ENCODE measurements at places on chromosomes 3 and 15.

GRCh38 chr3:106582151-106582550 lies 713.3 kb upstream of the CBLB start:
- no peaks in the 10 kb centered on the region for H3K36me3 ChIP-seq
- H3K4me1 ChIP-seq, result no peaks in the 10 kb centered on the region
- H3K27ac ChIP-seq, result no peak overlapping the region
- H3K4me3 ChIP-seq, result no peak overlapping the region

GRCh38 chr3:4741404-4742307 lies 237.6 kb upstream of the BHLHE40 start:
- no peaks in the 10 kb centered on the region for H3K27me3 ChIP-seq
- H3K4me1 ChIP-seq, result peaks cover 70% of the 10 kb centered on the region
- H3K36me3 ChIP-seq, result peaks cover 10% of the 10 kb centered on the region
- DNase-seq, result no peak
- H3K27ac ChIP-seq, result peak overlapping the region; percentile 8
- H3K4me3 ChIP-seq, result peak overlapping the region; percentile 57

GRCh38 chr3:53712817-53713388 lies 133.3 kb downstream of the CHDH start:
- H3K4me1 ChIP-seq, result peaks cover 5% of the 10 kb centered on the region
- H3K36me3 ChIP-seq, result no peaks in the 10 kb centered on the region
- no peak overlapping the region for H3K27ac ChIP-seq

- no peaks in the 10 kb centered on the region for H3K4me1 ChIP-seq
- no peak overlapping the region for H3K4me3 ChIP-seq
Measured at GRCh38 chr3:194261581-194262063, 89.5 kb downstream of the CPN2 start.

GRCh38 chr3:167843481-167843880 lies 108.0 kb downstream of the SERPINI1 start:
- H3K4me1 ChIP-seq, result no peaks in the 10 kb centered on the region
- no peaks in the 10 kb centered on the region for H3K36me3 ChIP-seq
- no peaks in the 10 kb centered on the region for H3K27me3 ChIP-seq

- no peak overlapping the region for H3K4me3 ChIP-seq
- H3K27me3 ChIP-seq, result no peaks in the 10 kb centered on the region
- H3K27ac ChIP-seq, result no peak overlapping the region
- H3K36me3 ChIP-seq, result peaks cover 3% of the 10 kb centered on the region
- peaks cover 30% of the 10 kb centered on the region for H3K4me1 ChIP-seq
- no peak for DNase-seq
Measured at GRCh38 chr15:101170568-101171350, 81.1 kb downstream of the CHSY1 start.

- H3K4me3 ChIP-seq, result no peak overlapping the region
- H3K27ac ChIP-seq, result no peak overlapping the region
- H3K4me1 ChIP-seq, result no peaks in the 10 kb centered on the region
- DNase-seq, result no peak
- H3K36me3 ChIP-seq, result no peaks in the 10 kb centered on the region
Measured at GRCh38 chr15:98881526-98882520, 125.8 kb downstream of the PGPEP1L start.

GRCh38 chr3:128486681-128487537 lies 6.1 kb downstream of the GATA2 start:
- H3K4me1 ChIP-seq, result peaks cover 30% of the 10 kb centered on the region
- DNase-seq, result no peak
- H3K27me3 ChIP-seq, result peaks cover 86% of the 10 kb centered on the region
- H3K36me3 ChIP-seq, result peaks cover 16% of the 10 kb centered on the region
- H3K27ac ChIP-seq, result no peak overlapping the region

GRCh38 chr3:122067588-122068240 lies 12.6 kb downstream of the CD86 start:
- H3K4me1 ChIP-seq, result peaks cover 16% of the 10 kb centered on the region
- no peaks in the 10 kb centered on the region for H3K36me3 ChIP-seq
- H3K4me3 ChIP-seq, result no peak overlapping the region
- peak overlapping the region; percentile 8 for H3K27ac ChIP-seq
- DNase-seq, result no peak

- no peaks in the 10 kb centered on the region for H3K36me3 ChIP-seq
- H3K27ac ChIP-seq, result no peak overlapping the region
- no peak for DNase-seq
Measured at GRCh38 chr3:70829092-70829491, 516.7 kb upstream of the MDFIC2 start.

DNA sequence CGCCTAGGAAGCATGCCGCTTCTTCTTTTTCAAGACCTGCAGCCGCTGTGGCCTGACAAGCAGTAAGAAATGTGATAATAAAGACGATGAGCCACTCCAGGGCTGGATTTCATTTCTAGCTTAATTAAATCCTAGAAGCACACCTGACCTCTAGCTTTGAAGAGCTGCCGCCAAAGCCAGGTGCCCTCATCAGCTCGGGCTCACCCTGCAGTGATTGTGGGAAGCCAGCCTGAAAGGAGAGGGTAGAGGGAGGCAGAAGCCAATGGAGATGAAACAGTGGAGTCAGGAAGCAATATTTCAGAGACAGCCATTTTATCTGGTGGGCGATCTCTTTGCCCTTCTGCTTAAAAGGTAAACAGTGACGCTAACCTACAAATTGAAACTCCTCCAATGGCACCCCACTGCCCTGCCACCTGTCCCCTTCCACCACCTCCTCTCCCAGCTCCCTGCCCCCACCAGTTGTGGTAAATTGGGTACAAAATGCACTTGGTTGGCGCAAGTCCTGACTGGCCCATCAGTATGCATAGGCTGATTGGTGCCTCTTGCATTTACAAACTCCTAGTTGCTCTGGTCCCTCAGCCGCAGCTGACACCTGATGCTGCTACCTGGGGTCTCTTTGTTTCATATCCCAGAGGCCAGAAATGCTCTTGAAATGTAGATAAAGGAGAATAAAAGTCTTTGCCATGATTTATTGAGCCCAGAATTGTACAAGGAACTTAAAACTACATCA lies 385.3 kb downstream of the PDCD6IP start:
- peaks cover 2% of the 10 kb centered on the region for H3K36me3 ChIP-seq
- H3K27me3 ChIP-seq, result peaks cover 23% of the 10 kb centered on the region
- no peak overlapping the region for H3K4me3 ChIP-seq
- H3K4me1 ChIP-seq, result peaks cover 5% of the 10 kb centered on the region
- DNase-seq, result no peak

GRCh38 chr15:101149864-101150722 lies 101.8 kb downstream of the CHSY1 start:
- no peaks in the 10 kb centered on the region for H3K36me3 ChIP-seq
- H3K4me3 ChIP-seq, result no peak overlapping the region
- no peaks in the 10 kb centered on the region for H3K27me3 ChIP-seq

DNA sequence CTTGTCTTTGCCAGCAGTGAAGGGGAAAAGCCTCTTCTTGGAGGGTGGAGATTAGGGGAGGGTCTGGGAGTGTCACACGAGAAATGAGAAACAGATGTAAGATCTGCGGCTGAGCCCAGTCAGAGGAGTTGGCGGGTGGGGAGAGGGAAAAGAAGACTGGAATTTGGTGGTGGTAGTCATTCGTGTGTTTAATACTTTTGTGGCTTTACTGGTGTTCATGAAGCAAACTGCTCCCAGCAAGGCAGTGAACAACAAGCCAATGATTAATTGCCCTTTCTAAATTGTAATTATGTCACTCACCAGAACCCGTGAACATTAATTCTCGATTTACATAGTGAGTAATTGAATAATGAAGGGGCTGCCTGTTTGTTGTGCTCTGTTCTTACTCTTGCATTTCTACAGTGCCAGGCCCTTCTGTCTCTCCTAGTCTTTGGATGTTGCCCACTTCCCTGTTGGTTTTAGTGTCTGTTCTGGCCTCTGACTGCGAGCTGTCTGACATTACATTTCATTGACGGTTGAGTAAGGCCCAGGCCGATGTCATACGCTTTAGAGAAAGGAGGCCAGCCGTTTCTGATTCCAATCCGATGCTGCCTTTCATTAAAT lies 78.0 kb downstream of the CHCHD6 start:
- H3K36me3 ChIP-seq, result peaks cover 1% of the 10 kb centered on the region
- no peak overlapping the region for H3K4me3 ChIP-seq
- no peaks in the 10 kb centered on the region for H3K27me3 ChIP-seq
- no peak for DNase-seq
- H3K27ac ChIP-seq, result no peak overlapping the region

DNA sequence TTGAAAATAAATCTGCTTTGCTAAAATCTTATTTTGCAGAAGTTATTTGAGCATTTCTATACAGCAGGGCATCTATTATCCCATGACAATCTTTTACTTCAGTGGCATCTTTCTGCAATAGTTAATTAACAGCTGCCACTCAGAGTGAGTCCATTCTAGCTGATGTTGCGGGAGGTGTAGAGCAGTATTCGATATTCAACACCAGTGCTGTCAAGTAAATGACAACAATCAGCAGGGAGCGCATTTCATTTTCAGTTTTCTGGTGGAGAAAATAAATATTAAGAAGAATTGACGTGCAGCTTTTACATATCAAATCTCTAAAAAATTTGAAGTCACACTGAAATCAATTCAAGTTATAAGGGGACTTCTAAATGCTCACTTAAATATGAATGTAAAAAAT lies 286.2 kb downstream of the CTNNB1 start:
- no peak for DNase-seq
- H3K27ac ChIP-seq, result no peak overlapping the region
- peaks cover 2% of the 10 kb centered on the region for H3K36me3 ChIP-seq

DNA sequence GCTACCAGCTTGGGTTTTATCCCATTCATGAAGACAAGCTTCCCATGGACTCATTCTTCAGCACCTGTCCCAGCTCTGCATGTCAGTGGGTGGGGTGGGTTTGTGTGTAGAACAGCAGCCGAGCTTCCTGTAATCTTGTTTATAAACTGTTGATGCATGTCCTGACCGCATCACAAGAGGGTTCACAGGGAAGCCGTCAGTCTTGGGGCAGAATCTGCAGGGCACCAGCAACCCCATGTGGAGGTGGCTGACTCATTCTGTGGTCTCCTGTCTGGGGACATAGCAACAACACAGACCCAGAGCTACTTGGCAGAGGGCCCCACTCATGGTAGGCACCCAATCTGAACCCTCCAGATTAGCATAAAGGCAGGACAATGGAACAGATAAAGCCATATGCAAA lies 35.6 kb downstream of the DAPK2 start:
- peak; percentile 93 for DNase-seq
- H3K36me3 ChIP-seq, result peaks cover 9% of the 10 kb centered on the region
- peaks cover 45% of the 10 kb centered on the region for H3K4me1 ChIP-seq
- no peaks in the 10 kb centered on the region for H3K27me3 ChIP-seq
- H3K27ac ChIP-seq, result peak overlapping the region; percentile 98

DNA sequence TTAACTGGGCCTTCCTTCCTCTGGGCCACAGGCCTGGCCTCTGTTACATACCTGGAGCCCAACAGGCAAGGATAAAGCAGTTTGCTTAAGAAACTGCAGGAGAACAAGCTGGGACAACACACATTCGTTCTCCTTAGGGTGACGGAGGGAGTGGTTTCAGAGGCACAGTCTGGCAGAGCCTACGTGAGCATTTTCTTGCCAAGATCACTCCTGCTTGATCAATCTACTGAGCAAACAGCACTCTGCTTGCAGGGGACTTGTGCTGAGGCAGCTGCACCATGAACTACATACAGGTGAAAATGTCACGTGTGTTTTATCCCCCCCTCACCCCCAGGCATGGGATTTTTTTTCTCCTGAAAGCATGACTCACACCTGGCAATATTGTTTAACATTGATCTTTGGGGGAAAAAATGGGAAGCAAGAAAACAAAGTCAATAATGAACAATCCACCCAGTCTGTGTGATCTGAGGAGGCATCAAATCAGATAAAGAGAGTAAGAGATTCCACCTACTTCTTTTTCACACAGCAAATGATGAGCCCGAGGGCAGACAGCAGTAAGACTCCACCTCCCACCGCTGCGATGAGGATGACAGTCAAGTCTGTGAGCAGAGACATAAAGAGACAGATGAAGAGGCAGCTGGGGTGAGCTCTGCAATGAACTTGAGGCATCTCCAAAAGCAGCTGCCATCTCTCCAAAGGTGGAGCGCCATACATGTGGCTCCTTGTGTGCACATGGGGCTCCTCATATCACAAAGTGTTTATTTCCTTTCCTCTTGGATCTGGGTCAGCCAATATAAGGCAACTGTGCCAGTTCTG lies 57.4 kb downstream of the CDCP1 start:
- no peak overlapping the region for H3K4me3 ChIP-seq
- H3K27me3 ChIP-seq, result peaks cover 21% of the 10 kb centered on the region
- H3K36me3 ChIP-seq, result no peaks in the 10 kb centered on the region
- H3K4me1 ChIP-seq, result no peaks in the 10 kb centered on the region

DNA sequence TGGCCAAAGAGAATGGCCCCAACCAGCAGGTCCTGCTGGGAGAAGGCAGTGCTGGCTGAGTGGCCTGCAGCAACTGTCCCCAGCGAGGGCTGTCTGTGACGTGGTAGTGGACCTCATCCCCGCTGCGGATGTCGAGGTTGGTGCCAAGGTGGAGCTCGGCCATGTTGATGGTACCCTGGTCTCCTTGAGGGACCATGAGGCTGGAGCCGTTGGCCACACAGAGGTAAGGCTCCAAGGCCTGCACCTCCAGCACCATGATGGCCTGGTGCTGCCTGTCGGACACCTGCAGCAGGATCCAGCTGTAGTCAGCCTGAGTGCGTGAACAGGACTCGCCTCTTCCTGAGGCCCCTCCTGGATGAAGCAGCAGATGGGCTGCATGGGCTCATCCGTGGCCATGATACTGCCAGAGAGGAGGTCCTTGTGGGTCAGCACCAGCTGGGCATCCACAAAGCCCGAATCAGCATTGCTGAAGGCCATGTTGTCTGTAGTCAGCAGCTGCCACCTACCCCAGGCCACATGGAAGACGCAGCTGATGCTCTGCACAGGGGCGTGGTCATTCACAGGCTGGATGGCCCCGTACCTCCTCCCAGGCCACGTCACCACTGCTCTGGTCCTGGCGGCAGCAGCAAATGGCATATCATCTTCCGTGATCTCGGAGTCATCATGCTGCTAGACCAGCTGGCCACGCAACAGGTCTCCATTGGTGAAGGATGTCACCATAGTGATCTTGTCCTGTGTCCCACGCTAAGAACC lies 167.5 kb downstream of the GOLGA6L4 start:
- H3K27ac ChIP-seq, result no peak overlapping the region
- peak; percentile 5 for DNase-seq
- no peak overlapping the region for H3K4me3 ChIP-seq
- H3K27me3 ChIP-seq, result no peaks in the 10 kb centered on the region
- H3K4me1 ChIP-seq, result no peaks in the 10 kb centered on the region
- peaks cover 1% of the 10 kb centered on the region for H3K36me3 ChIP-seq

GRCh38 chr3:47556351-47556750 lies 22.3 kb downstream of the CSPG5 start:
- DNase-seq, result no peak
- H3K27ac ChIP-seq, result no peak overlapping the region
- H3K27me3 ChIP-seq, result peaks cover 39% of the 10 kb centered on the region
- H3K36me3 ChIP-seq, result no peaks in the 10 kb centered on the region
- no peak overlapping the region for H3K4me3 ChIP-seq

DNA sequence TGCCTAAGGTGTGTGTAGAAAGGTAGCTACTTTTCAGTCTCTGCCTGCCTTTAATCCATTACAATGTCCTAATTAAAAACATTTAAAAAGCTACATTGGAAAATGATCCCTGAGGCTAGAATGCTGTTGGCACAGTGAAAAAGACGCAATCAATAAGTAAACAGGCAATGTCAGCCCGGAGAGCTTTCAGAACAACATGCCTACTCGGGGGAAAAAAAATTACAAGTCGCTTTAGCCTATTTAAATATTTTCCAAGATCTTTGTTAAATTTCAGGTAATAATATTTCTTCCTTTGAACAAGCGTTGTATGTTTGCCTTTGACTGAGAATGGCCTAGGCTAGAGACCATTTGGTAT lies 46.6 kb upstream of the CD47 start:
- H3K27me3 ChIP-seq, result no peaks in the 10 kb centered on the region
- no peaks in the 10 kb centered on the region for H3K36me3 ChIP-seq
- no peak for DNase-seq

Data from central memory CD8-positive, alpha-beta T cell (primary cell).